Cortex of kidney (tissue), 1 donor: ENCODE measurements at places on chromosomes 7 and 10.

DNA sequence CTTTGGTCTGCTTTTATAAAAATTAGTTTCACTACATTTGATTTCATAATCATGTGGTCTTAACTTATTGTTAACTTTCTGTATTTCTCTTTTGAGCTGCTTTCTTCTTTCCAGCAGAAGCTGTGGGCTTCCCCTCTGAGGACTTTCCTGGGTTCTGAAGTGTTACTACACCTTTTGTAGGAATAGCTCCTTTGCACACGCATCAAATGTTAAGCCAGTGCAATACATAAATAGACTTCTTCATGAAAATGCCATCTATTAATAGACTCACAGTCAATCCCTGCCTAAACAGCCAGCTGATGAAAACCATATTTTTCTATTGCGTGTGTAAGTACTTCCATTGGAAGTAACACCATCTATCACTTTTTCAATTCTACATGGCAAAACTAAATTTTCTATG, 1.5 kb downstream of the ABCB4 start:
- no peak for DNase-seq

DNA sequence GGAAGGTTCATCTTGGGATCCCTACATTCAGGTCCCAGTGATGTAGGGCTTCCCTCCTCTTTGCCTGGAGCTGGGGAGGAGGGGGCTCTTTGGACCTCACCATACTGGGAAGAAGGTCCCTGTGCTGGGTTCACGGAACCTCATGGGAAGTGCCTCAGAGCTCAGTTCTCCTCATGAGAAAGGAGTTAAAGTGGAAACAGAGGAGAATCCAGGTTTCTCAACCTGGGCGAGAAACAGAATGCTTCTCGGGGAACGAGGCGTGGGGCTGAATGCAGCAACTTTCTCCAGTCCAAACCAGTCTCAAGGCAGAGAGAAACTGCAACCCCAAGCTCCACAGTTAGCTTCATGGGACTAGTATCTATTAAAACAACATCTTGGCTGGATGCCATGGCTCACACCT, 382.7 kb upstream of the FOXK1 start:
- DNase-seq = no peak

- DNase-seq = no peak
Measured at GRCh38 chr10:119665901-119666708, 14.9 kb downstream of the BAG3 start.

DNA sequence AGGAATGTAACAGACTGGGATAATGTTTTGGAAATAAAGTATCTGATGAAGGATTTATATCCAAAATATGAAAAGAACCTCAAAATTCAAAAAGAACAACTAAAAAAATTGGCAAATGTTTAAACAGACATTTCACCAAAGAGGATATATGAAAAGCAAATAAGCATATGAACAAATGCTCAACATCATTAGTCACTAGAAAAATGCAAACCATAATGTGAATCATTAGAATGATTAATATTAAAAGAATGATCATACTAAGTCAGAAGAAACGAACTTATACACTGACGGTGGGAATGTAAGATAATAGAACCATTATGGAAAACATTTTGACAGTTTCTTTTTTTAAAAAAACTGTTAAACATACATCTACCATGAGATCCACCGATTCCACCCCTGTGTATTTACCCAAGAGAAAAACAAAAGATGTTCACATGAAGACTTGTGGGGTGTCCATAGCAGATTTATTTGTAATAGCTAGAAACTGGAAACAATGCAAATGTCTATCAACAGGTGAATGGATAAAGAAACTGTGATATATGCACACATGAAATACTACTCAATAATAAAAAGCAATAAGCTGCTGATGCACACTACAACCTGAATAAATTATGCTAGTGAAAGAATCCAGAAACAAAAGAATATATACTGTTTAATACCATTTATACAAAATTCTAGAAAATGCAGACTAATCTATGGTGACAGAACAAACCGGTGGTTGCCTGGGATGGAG, 35.7 kb downstream of the PRKG1 start:
- DNase-seq = no peak

- DNase-seq = no peak
Measured at GRCh38 chr10:32005050-32005449, 51.2 kb downstream of the KIF5B start.

DNA sequence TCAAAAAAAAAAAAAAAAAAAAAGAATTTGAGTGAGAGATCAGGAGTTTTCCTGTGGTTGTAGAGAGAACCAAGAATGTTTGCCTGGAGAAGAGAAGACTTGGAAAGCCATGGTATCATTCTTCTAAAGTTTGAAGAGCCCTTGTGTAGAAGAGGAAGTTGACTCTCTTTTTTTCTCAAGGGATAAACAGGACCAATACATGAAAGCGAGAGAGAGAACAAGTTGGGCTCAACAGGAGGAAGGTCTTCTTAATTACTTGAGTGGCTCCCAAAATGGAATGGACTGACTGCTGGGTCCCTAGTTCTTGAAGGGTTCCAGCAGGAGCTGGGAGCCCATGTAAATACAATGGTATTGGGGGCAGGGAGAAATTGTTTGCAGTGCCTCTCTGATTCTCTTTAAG, 173.3 kb upstream of the ADO start:
- no peak for DNase-seq

- no peak for DNase-seq
Measured at GRCh38 chr7:134589491-134589941, 40.6 kb downstream of the AKR1B15 start.

DNA sequence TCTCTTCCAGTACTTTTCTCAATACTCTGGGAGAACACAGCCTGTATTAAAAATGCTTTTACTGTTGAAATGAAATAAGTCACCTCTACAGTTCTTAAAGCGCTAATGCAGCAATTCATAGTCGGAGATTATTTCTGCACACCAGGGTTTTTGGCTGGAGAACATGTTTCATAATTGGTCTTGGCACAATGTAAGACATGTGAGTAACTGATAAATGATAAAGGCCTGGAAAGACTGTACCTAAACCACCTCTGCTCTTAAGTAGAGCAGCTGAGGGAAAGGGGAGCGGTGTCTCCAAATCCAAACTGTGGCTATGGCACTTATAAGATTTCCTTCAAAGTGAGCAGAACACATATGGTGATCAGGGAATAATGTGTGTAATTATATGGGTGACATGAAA, 390.3 kb upstream of the MBL2 start:
- DNase-seq = no peak

GRCh38 chr10:75941223-75941801, 509.9 kb downstream of the LRMDA start:
- no peak for DNase-seq
